Activated naive CD8-positive, alpha-beta T cell treated with anti-CD3 and anti-CD28 coated beads for 36 hours (primary cell): ENCODE measurements at places on chromosomes 3 and 15.

DNA sequence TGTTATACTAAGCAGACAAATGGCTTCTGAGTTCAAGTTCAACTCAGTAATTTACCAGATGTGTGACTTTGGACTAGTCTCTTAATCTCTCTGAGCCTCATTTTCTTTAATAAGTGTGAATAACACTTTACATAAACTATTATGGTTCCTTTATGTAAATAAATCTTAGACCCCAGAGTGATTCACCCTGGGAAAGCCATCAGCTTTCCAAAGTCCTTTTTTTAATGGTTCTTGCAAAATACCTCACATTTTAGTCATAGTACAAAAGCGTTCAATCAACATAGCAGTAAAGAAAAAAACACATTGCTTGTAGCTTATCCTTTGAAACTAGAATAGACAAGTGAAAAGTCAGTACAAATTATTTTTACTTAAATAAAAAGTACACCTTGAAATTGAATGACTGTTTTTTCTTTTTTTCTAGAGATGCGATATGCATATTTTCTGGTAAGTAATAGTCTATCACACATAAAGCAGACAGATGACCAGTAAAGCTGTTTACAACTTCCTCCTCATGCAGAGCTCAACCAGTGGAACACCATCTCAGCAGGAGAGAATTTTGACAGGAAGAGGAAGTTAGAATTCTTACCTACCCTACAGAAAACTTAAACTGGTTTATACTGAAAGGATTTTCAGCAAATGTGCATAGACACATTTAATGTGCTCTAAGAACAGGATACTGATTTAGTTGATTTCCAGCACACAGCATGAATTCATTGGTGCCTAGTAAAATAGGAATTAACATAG lies 123.0 kb upstream of the AGBL1 start:
- DNase-seq: no peak

GRCh38 chr3:183252118-183252782 lies 803 bp upstream of the B3GNT5 start:
- DNase-seq: no peak

DNA sequence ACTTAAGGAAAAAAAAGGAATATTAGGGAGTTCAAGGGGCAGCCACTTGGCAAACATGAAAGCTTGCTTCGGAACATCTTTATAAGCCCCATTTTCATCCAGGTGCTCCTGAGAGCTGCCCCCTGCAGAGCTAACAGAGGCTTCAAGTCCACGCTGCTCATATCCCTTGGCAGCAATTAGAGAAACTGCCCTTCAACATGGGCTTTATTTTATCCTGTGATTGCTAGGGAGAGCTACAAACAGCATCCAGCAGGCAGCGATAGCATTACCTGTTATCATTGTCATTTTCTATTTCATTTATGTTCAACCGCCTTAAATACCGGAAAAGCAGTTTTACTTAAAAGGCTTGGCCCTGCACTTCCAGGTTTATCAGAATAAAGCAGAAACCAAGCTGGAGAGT lies 68.4 kb upstream of the MCTP2 start:
- DNase-seq: no peak

DNA sequence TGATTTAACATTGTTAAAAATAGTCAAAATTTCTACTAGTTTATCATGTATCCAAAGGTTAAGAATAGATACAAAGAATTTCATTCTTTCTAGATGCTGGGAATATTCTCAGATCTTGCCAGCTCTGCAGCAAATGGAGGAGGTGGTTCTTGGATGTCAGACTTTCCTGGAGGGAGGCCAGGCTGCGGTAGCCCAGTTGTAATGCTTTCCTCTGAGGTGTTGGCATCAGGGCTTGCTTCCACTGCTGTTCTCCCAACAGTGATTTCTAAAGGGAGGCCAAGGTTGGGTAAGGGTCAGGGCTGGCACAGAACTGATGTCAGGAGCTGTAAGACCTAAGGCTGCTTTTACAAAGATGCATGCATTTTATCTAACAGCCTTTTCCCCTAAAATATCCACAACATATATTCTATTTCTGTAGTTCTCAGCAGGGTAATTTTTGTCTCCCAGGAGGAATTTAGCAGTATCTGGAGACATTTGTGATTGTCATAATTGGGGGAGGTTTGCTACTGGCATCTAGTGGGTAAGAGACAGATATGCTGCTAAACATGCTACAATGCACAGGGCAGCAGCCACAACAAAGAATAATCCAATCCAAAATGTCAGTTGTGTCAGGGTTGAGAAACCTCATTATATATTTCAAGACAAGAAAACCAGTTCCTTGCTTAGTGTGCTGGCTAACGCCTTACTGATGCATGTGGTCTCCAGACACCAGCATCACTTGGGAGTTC lies 42.0 kb upstream of the SPTSSB start:
- DNase-seq: no peak

GRCh38 chr3:39910826-39911464 lies 101.5 kb downstream of the MYRIP start:
- DNase-seq: no peak

DNA sequence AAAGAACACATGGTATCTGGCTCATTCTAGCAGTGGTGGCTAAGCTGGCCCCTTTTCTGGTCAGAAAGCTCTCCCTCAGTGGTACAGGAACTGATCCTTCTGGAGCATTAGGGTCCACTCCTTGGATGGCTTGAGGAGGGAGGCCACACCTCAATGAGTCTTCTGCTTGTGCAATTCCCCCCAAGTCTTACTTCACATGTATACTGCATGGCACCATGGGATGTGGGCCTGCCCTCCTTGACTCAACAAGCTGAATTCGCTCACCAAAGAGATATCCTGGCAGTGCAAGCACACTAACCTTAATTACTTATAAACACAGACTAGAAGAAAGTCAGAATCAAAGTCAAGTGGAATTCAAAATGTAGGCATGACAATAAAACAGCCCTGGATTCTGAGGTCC lies 133.8 kb upstream of the SLC2A2 start:
- no peak for DNase-seq

- no peak for DNase-seq
Observed at GRCh38 chr3:49362561-49362960, 4.4 kb upstream of the GPX1 start.

DNA sequence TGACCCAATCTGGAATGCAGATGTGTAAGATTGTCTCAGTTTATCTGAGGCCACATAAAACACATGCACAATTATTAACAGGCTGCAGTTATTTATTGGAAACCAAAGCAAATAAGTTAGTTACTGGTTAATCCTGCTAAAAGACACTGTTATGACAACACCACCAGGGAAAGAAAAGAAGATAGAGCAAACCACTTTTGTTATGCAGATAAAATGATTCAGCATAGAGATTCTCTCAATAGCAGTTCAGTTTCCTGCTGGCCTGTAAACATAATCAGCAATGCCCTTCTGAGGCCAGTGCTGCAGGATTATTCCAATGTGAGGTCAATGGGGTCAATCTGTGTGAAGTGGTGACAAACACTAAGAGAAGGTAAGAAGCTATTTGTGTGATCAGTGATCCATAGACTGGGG lies 244.4 kb downstream of the ZBTB20 start:
- DNase-seq: no peak
